ENCODE measurements at places on chromosomes 3 and 15.
A peak's percentile ranks its signal among the peaks of the same experiment; 100 is the strongest.

GRCh38 chr15:101398247-101398646, 91.3 kb downstream of the PCSK6 start:
- no peak for DNase-seq

DNA sequence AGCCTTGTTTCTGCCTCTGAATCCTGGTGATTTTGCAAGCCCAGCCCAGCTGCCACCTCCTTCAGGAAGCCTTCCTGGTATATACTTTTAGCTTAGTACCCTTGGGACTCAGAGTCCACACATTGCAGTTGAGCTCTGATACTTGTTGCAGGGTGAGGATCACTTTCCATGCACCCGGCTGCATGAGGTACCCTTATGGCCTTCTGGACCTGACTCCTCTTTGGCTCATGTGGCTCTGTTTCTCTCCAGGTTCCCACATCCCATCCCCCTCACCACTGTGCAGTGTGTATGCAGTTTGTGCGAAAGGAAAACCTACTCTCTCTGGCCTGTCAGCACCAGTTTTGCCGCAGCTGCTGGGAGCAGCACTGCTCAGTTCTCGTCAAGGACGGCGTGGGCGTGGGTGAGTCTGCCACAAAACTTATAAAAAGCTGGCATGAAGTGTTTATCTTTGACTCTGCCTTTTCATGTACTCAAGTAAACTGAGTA, 23.1 kb upstream of the P4HTM start:
- no peak for DNase-seq

GRCh38 chr15:41511899-41512369, 1.7 kb downstream of the LTK start:
- DNase-seq = no peak

- peak; percentile 37 for DNase-seq
Observed at GRCh38 chr3:99250821-99251355, 349.4 kb upstream of the DCBLD2 start.

- no peak for DNase-seq
Observed at GRCh38 chr3:103653996-103654395, 1219.2 kb downstream of the ZPLD1 start.

DNA sequence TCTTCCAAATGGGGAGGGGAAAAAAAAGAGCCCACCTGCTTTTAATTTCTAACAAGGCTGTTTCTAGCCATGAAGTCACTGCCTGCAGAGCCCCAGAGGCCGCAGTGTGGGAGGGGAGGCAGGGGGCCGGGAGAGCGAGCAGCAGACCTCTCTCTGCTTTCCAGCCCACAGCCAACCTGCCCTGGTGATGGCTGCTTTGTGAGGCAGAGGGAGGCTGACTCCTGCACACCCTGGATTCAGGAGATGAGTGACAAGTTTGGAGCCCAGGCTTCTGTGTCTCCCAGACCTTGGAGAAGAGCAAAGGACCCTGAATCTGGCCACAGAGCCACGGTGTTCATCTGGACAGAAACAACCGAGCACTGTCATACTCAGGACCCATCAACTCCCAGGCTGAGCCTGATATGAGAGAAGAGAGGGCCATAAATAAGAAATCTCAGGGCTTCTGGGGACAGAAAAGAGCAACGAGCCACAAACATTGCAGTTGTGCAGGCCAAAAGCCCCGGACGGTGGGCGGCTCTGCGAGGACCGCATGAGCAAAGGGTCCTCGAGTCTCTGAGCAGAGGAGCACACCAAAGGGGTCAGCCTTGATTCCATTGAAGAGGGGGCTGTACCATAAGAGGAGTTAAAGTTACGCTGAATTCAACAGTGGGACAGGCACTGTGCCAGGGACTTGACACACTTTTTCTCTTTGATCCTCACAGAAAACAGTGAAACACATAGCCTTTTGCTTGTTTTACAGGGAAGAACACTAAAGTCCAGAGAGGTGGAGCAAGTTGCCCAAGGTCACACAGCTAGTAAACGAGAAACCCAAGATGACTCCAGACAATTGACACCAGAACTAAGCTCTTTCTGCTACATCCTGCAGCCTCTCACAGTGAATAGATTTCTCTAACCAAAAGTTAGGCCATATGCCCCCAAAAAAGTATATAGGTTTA, 97.2 kb downstream of the SEMA5B start:
- no peak for DNase-seq

GRCh38 chr15:52661909-52662308, 17.3 kb downstream of the ATOSA start:
- DNase-seq = no peak

- no peak for DNase-seq
Observed at GRCh38 chr3:53673722-53674350, 172.4 kb downstream of the CHDH start.

DNA sequence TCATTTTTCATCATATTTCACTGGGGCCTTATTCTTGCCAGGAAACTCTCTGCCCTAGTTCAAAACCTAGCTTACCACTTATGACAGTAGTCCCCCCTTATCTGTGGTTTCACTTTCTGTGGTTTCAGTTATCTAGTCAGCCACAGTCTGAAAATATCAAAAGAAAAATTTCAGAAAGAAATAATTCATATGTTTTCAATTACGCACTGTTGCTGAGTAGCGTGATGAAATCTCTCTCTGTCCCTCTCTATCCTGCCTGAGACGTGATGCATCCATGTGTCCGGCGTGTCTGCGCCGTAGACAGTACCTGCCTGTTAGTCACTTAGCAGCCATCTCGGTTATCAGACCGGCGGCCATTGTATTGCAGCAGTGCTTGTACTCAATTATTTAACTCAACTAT, 369.9 kb upstream of the MCTP2 start:
- DNase-seq = peak; percentile 85

DNA sequence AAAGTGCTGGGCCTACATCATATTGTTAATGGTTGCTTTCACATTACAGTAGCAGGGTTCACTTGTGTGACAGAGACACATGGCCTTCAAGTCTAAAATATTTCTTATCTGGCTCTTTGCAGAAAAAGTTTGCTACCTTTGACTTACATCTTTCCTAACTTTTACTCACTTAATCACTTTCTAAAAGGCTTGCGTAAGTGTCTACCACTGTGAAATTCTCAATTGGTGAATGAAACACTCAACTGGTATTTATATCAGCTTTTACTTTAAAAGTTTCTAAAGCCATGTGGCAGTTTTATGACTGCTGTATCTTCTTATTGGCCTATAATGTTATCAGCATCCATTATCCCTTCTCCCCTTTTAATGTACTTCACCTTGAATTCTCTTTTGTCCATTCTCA, 554.5 kb downstream of the ZIC1 start:
- DNase-seq = peak; percentile 8

GRCh38 chr3:113247068-113247467, 35.7 kb downstream of the BOC start:
- no peak for DNase-seq

DNA sequence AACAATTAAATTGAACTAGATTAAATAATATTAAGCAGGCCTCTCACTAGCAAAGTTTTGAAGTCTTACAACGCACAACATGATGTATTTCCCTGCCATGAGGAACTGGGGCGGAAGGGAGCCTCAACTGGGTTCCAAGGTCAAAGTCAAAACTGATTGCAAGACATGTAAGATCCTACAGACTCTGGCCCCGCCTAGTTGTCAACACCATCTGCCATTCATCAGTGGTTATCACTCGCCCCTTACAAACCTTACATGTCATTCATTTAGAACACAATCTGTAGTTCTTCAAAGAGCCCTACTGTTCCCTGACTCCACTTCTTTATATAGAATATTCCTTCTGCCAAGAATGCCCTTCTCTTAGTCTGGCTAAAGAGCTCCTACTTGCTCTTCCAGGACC, 10.0 kb downstream of the ATP13A3 start:
- no peak for DNase-seq

DNA sequence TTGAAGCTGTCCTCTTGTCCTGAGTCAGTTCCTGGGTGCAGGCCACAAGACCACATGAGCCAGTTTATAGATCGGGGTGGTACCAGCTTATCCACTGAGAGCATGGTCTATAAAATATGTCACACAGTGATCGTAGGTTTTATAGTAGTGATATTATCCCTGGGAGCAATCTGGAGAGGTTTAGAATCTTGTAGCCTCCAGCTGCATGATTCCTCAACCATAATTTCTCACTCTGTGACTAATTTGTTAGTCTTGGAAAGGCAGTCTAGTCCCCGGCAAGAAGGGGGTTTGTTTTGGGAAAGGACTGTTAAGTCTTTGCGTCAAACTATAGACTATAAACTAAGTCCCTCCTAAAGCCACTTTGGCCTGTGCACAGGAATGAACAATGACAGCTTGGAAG, 693.0 kb upstream of the CADM2 start:
- no peak for DNase-seq

DNA sequence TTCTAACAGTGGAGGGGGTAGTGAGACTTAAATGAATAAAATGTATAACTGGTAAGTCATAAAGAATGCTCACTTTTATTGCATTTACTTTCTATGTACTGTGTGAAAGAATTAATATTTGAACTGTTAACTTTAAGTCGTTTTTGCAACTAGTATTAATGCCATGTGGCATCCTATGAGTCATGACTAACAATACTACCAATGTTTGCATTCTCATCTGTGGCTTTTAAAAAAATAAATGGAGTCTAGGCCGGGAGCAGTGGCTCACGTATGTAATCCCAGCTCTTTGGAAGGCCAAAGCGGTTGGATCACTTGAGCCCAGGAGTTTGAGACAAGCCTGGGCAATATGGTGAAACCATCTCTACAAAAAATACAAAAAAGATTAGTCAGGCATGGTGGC, 5.2 kb downstream of the C3orf49 start:
- peak; percentile 67 for DNase-seq

- peak; percentile 54 for DNase-seq
Observed at GRCh38 chr15:70610541-70610940, 152.8 kb downstream of the UACA start.

- no peak for DNase-seq
Observed at GRCh38 chr15:94203306-94203705, 28.1 kb upstream of the MCTP2 start.

Data from fibroblast of skin of right biceps (primary cell).